ENCODE measurements at places on chromosomes 3 and 15.
A peak's percentile ranks its signal among the peaks of the same experiment; 100 is the strongest.

- no peak for DNase-seq
Measured at GRCh38 chr3:105233010-105233409, 133.7 kb upstream of the ALCAM start.

DNA sequence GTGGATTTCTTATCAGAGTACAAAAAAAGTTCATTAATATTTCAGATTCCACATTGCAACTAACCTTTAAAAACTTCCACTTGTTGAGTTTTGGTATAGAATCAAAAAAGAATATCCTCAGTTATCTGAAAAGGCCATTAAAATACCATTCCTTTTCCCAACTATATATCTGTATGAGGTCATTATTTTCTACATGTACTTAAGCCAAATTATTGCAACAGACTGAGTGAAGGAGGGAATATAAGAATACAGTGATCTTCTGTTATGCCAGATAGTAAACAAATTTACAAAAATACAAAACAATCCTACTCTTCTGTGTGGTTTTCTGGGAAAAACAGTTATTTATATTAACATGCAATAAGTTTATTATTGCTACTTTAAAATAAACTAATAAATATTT, 5.7 kb upstream of the GANC start:
- no peak for DNase-seq

DNA sequence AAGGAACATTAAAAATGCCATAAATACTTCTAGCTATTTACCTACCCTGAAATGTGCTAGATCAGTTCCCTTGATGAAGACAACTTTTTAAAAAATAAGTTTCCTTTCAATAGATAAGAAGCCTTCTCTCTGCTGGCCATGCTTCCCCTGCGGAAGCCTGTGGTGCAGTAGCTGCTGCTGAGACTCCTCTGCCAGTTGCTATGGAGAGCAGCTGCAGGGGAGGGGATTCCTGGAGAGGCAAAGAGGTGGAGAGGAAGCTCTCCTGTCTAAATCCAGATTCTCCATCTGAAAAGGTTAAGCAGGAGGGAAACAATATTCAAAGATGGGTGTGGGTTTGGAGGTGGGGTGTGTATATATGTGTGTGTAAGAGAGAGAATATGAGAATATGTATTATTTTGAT, 69.8 kb upstream of the BFSP2 start:
- DNase-seq = peak; percentile 40

DNA sequence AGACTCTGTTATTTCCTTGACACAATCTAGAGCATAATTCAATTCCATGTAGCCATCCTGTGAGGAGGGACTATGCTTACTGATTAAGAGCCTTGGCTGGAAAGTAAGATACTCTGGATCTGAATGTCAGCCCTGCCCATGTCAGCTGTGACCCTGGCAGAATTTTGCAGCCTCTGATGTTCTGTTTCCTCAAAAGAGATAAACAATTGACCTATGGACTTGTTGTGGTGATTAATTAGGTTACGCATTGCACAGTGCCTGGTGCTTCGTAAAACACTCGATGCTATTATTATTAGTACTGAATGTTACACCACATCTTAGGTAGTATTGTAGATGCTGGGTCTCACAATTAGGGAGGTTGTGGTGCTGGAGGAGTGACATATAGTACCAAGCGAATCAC, 161.3 kb upstream of the MEIS2 start:
- DNase-seq = no peak

DNA sequence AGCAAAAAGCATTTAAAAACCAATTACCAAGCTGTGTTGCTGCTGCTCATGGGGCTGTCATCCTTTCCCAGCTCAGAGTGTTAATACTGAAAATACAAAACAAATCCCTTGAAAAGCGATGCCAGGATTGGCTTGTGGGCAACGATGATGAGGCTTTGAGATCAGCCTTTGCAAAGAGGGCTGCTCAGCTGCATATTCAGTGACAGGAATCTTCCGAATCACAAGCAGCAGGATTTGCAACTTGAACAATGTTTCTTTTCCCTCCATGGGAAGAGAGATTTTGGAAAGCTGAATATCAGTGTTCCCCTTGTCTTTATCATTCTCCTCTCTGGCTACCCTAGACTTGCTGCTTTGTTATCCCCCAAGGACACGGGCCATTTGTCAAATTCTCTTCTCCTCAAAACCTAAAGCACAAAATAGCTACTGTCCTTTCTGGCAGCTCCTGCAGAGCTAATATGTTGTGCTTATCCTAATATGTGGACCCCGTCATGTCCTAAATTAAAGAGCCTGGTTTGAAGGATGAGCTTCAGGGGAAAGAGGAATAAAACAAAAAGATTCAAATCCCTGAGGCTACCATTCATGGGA, 375.8 kb downstream of the GAP43 start:
- DNase-seq = no peak

GRCh38 chr3:134852132-134852531, 57.1 kb downstream of the EPHB1 start:
- DNase-seq = no peak

DNA sequence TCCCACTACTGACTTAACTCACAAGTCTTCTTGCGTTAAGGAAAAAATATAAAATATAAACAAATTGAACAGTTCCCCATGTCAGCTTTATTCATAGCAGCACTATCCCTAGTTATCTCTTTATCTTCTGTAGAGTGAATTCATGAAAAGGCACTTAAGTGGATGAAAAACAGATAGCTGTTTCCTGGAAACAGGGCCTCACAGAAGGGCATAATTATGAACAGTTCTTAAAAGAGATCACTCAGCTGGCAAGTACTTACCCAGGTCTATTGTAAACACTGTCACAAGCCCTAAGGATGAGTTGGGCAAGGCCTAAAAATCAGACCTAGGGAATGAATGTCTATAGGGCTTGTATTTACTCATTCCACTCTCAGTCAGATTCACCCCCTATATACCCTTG, 10.7 kb downstream of the MB21D2 start:
- no peak for DNase-seq

DNA sequence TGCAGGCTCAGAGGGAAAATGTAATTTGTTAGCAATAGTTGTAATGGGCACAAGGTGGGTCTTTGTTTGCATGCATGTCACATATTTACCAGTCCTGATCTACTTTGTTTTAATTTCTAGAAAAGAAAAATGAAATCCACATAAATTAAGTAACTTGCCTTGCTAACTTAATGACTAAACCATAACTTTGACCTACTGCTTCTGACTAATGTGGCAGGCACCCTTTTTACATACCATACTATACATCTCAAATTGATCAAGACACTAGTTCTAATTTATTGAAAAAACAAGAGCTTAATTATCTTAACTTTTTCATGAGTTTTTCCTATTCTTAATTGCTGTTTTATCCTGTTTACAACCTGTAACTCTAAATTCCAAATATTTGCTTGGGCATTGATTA, 93.2 kb downstream of the ATP11B start:
- no peak for DNase-seq

- DNase-seq = no peak
Measured at GRCh38 chr3:143241481-143241951, 121.9 kb downstream of the CHST2 start.

- peak; percentile 39 for DNase-seq
Measured at GRCh38 chr15:34336991-34337556, 507 bp downstream of the SLC12A6 start.

- DNase-seq = no peak
Measured at GRCh38 chr15:78393137-78393536, 44.9 kb upstream of the IREB2 start.

DNA sequence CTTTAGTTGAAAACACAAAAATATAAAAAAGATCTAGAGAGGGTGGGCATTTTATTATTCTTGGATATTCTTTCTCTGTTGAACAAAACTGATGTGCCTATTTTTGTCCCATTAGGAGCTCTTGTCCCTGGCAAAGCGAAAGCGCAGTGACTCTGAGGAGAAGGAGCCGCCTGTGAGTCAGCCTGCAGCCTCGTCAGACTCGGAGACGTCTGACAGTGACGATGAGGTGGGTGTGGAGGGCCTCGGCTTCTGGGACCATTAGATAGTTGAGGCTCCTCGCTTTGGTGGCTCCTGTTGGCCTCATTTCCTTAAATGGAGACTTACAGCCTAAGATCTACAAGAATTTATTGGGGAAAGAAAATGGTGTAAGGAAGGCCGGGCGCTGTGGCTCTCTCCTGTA, 21.3 kb downstream of the RTF1 start:
- no peak for DNase-seq

GRCh38 chr15:77107068-77107467, 36.2 kb upstream of the TSPAN3 start:
- no peak for DNase-seq

All from NCI-H2081 (cell line).